Regular cardiac myocyte (primary cell): ENCODE measurements at places on chromosomes 1 and 21. TPM values are rescaled to one million over a fixed set of nuclear protein-coding genes. Genes with fewer than 3 reads are reported as not detected.

DNASE2B gene
- total RNA-seq = not detected in 2 replicates

ROR1 gene
- total RNA-seq = 7.3 and 11.3 TPM in 2 replicates

SLAMF6 gene
- not detected in 2 replicates for total RNA-seq

TSPAN2 gene
- 0.58 and 0.85 TPM in 2 replicates for total RNA-seq

GFI1 gene
- total RNA-seq = under 0.01 and 1.2 TPM in 2 replicates

FBXO42 gene
- total RNA-seq = 9.4 and 11.6 TPM in 2 replicates

ASCL5 gene
- total RNA-seq = under 0.01 TPM in 1 of 2 replicates, not detected in the other

NDC1 gene
- 15.5 and 43.1 TPM in 2 replicates for total RNA-seq

RPL11 gene
- 992 and 1,142 TPM in 2 replicates for total RNA-seq

AURKAIP1 gene
- total RNA-seq = 82.6 and 152 TPM in 2 replicates

AVPR1B gene
- not detected in 2 replicates for total RNA-seq

MPZ gene
- 1.7 and 2.3 TPM in 2 replicates for total RNA-seq

OR2L2 gene
- total RNA-seq = not detected in 2 replicates
